NCI-H510A treated with DMSO at 0.1 percent for 48 hours (cell line): ENCODE measurements at places on chromosomes 7 and 10.
A peak's percentile ranks its signal among the peaks of the same experiment; 100 is the strongest.

DNA sequence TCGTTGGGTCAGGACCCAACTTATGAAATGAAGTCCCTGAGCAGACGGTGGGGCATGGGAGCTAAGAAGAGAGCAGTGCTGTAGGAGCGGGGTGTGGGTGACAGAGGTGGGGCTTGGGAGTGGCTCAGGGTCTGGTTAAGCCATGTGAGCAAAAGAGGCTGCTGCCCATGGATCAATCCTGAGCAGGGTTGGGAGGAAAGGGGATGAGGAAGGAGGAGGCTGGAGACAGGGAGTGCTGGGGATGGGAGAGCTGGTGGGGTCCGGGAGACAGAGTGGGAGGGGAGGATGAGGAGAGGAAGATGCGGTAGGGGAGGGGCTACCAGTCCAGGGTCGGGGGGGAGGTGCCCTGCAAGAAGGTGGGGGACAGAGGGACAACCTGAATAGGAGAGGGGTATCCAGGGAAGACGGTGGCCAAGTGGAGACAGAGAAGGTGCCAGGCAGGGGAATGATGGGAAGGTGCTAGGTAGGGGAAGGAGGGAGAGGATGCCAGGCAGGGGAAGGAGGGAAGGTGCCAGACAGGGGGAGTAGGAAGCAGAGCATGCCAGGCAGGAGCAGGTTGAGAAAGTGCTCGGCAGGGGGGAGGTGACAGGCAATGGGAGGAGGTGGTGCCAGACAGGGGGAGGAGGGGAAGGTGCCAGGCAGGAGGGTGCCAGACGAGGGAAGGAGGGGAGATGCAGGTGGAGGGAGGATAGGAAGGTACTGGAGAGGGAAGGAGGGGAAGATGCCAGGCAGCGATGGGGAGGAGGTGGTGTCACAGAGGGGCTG lies 27.5 kb upstream of the SMARCD3 start:
- DNase-seq = peak; percentile 0

GRCh38 chr10:2733278-2733963 lies 333.9 kb upstream of the PFKP start:
- no peak for DNase-seq

- DNase-seq = peak; percentile 8
These were observed 876 bp downstream of the GNAI1 start for GRCh38 chr7:80135309-80136104.

DNA sequence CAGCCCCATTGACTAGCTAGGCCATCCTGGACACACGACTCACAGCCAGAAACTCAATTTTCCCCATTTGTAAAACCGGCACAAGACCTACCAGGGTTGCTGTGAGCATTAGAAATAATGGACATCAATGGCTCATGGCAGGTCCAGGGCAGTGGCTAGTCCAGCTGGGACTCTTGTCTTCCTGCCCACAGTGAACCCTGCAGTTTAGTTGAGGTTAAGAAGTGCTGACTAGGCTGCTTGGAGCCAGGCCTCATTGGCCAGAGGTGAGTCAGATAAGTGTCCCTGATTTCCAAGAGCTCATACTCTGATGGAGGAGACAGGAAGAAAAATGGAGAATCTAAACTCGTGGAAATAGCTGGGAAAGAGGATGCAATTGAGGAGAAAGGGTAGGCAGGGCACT lies 123.4 kb upstream of the ZNF92 start:
- DNase-seq = no peak

DNA sequence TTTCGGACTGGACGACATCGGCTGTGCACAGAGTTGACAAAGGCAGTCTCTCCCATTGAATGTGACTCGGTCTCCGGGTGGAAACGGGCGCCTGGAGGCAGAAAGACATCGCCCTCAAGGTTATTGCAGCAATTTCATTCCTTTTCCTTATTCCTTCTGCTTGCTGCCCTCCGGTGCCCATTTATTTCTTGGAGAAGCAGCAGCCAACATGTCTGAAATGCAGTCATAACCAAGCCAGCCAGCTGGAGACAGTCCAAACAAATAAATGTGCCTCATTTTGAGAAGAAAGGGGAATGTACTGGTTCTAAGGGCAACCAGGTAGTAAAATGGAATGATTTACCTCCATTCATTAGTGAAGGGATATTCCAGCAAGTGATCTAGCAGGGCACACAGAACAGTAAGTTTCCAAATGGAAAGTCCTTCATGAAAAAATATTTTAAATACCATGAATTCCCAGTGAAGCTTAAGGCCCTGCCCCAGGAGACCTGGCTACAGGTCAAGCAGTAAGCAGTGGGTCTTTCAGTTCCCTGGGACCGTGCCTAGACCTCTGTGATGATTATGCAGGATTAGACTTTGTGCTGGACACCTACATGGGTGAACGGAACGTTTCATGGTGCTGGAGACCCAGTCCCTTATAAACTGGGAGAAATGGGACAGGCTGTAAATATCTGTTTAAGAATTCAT lies 86.6 kb downstream of the ABLIM1 start:
- DNase-seq = no peak

DNA sequence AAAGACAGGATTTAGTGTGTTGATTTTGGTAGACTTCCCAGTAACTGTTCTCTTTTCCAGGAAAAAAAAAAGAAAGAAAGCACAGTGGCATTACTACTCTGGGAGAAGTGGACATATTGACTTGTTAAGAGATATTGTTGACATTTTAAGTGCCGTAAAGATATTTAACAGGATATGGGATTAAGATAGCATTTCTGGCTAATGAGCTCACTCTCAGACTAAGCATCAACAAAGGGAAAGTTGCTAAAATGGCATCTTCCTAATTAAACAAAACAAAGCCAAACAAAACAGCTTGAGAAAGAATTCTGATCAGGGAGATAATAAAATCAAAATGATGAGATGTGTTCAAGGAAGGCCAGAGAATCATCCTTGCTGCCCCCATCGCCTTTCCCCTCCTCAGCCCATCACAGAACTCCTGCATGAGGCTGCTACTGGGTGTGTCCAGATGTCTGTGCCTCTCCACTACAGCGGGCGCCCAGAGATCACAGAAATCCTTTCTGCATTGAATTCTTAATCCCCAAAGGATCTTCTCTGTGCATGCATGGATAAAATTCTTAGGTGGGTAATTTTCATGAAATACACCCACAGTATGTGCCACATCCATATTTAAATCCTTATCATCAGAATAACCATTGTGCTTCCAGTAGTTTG lies 270.5 kb downstream of the POU6F2 start:
- DNase-seq = no peak

DNA sequence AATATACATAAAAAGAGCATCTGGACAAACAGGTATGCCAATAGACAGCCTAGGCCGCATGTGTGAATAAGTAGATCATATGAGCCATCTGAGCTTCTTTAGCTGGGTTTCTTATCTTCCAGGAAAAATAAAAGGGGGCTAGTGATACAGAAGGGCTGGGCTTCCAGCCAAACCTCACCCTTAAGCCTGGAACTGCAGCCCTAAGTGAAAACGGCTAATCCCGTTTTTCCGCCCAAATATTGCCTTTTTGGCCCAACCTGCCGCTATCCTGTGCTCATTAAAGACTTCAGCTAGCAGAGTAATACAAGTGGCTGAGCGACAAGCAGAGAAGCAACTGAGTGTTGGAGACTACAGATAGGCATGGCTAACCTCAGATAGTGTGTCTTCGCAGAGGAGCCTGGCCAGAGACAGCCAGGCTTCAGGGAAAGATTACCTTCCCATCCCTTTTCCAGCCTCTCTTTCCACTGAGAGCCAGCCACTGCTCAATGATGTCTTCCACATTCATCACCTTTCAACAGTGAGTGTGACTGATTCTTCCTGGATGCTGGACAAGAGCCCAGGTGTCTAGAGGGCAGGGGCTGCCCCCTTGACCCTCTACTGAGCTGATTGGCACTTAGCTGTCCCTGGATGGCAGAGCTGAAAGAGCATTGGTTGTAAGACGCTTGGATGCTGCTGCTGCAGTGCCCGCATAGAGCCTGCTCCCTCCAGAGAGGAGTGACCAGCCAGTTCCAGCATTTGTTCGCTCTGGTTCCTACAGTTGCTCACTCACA lies 108.9 kb downstream of the ITGB8 start:
- no peak for DNase-seq

GRCh38 chr10:130044067-130045061 lies 66.3 kb downstream of the C10orf143 start:
- no peak for DNase-seq

- no peak for DNase-seq
These were observed 257.9 kb downstream of the ABCA13 start for GRCh38 chr7:48429117-48429516.

- no peak for DNase-seq
These were observed 133.8 kb upstream of the HDAC9 start for GRCh38 chr7:18361756-18362155.

DNA sequence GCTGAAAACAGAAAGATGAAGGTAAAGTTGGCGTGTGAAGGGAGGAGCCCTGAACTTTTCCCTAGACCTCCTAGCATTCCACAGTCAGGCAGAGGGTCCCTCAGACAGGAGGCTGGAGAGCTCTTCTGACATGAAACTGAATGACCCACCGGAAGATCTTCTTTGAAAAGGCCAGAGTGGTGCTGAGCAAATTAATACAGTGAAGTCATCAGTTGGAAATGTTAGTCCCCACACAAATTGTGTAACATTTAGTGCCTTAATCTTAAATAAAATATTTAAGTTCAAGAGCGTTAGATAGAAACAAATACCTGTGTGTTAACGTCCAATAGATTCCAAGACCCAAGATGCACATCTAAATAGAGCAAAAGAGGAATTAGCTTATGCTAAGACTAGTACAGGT lies 49.0 kb upstream of the WNT16 start:
- DNase-seq = no peak

DNA sequence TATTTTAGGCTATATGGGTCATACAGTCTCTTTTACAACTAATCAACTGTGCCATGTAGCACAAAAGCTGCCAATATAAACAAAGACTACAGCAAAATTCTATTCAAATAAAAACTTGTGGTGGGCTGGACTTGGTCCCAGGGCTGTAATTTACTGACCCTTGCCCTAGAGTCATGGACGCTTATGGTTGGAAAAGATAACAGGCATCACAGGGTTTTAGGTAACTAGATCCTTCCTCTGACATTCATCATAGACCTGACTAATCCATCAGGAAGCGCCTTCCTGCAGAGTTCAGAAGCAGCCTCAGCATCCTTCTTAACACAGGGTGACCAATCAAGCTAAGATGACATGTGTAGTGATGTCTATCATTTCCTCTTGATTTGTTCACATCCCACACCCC lies 40.2 kb upstream of the GPAM start:
- no peak for DNase-seq

DNA sequence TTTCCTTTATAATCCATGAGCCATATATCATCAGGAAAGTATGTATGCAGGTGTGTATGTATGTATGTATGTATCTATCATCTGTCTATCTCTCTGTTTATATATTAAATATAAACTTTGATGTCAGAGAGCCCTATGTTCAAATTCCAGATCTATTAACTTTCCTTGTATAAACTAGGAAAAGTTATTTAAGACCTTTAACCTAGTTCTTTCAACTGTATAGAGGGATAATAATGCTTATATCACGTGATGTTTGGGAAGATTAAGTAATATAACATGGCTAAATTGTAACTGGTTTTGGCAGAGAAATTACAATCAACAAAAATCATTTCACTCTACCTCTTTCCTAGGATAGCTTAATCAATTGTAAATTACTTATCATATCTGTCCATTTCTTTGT lies 628.3 kb upstream of the IGFBP3 start:
- no peak for DNase-seq

DNA sequence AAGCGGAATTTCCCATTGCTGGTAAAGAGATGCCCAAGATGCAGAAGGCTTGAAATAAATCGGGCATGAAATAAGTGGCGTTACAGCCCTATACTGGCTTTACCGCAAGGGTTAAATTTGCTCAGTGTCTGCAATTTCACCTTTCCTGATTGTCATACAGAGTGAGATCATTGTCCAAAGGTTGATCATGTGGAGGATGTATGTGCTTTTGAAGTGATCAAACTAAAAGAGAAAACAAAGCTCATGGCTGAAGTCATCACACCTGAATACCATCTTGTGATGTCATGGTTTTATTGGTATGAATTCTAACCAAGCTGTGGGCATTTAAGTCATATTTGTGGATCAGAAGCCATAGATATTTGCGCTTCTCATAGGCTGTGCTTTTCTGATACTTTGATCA lies 635.5 kb downstream of the AUTS2 start:
- DNase-seq = no peak

- no peak for DNase-seq
These were observed 58.2 kb downstream of the PTPRN2 start for GRCh38 chr7:158529181-158530096.

- DNase-seq = no peak
These were observed 1.2 kb downstream of the BMI1 start for GRCh38 chr10:22321924-22322640.

- no peak for DNase-seq
These were observed 64.8 kb upstream of the SVIL start for GRCh38 chr10:29699621-29700020.

DNA sequence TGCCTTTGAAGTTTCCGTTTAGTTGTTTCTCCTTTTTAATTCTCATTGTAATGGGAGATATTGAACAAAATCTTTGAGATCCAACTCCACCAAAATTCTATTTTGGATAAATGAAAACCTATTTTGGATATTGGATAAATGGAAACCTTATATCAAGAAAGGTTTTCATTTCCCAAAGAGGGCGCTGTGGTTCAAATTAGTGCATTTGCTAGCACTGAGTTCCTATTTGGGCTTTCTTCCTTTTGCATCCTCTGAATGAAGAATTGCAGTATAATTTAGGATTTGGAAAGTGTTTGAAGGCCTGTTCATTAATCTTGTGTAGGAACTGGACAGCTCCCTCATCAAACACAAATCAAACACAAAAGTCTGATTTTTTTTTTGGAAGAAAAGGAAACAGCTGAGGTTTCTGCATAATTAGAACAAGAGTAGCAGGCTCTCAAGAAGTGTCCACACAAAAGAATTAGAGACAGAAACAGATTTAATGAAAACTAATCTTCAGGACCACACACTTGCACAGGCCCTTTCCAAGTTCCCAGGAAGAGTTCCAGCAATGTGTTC lies 80.8 kb upstream of the KLF14 start:
- no peak for DNase-seq

GRCh38 chr10:113475381-113475807 lies 77.5 kb upstream of the HABP2 start:
- DNase-seq = no peak

DNA sequence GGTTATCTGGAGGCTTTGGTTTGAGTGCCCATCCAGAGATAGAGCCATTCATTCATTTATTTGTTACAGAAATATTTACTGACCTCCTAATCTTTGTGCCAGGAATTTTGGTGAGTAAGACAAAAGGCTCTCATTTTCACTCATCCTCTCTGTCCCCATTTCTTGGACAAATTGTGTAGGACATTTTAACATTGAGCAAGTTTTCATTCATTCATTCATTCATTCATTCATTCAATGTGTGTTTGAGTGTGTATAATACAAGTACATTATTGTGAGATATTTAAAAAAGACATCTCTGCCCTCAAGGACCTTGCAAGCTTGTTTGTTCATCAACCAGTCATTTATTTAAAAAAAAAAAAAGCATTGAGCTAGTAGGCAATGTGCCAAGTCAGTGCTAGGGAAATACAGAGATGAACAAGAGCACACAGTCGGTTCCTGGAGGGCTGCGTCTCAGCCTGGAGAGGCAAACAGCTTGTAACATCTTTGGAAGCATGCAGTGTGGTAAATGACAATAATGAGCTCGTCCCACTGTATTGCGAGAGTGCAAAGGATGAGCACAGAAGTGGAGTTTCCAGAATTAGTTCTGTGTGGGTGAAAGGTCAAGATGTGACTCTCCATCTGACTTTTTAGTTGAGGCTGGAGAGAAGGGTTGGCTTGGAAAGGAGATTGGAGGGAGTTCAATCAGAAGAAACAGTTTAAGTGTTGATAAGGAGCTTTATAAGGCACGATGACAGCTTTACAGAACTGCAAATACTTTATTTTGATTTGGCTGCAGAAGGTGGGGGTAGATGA lies 50.5 kb upstream of the HBP1 start:
- no peak for DNase-seq
